ENCODE measurements at places on chromosomes 13 and 19. TPM values are rescaled to one million over a fixed set of nuclear protein-coding genes. Genes with fewer than 3 reads are reported as not detected.

MADCAM1 gene
- 1.1 TPM for total RNA-seq

DNA sequence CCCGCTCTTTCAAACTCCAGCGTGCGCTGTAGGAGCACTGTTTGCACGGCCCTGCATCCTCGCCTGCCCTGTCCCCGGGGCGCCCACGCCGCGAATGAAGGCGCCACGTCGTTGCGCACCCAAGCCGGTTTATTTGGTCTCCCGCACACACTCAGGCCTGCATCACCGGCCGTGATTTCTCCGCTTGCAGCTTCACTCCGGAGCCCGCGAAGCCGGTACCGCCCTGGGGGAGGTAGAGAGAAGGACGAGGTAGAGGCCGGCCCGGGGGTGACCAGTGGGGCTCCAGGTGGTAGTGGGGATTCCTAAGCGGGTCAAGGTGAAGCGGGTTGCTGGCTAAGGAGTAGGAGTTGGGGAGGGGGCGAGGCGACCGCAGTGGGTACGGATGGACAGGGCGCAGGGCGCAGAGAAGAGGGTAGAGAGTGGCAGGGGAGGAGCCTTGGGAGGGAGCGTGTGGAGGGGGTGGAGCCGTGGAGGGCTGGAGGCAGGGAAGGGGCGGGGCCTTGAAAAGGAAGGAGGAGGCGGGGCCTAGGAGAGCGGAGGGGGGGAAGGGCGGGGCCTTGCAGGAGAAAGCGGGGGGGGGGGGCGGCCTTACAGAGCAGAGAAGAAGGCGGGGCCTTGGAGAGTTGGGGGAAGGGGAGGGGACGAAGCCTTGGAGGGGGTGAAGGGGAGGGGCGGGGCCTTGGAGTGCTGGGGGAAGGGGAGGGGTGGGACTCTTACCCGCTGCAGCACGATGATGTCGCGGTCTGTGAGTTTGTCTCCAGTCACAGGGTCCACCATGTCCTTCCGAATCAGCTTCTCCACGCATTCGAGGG, 24.6 kb downstream of the NOSIP start:
- DNase-seq: no peak

DNA sequence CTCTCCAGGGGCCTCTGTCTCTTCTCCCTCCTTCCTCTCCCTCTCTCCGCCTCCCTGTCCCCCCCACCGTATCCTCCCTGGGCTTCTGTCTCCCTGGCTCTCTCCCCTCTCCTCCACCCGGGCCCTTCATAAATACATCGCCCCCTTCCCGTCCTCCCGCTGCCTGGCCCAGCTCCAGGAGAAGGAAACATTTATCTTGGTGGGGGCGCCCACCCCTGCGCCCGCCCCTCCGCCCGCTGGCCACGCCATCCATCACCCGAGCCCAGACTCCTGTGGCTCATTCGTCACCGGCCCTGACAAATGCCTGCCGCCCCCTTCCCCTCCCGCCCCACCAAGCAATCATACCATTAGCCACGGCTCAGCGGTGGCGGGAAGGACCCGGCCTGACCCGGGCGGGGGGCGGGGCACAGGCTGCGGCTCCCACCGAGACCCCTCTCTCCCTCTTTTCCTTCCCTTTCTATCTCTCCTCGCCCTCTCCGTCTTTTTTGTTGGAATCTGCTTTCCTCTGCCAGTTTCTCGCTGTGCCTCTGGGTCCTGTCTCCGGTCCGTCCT, 2.6 kb upstream of the MEIS3 start:
- peak; percentile 47 for DNase-seq

DNA sequence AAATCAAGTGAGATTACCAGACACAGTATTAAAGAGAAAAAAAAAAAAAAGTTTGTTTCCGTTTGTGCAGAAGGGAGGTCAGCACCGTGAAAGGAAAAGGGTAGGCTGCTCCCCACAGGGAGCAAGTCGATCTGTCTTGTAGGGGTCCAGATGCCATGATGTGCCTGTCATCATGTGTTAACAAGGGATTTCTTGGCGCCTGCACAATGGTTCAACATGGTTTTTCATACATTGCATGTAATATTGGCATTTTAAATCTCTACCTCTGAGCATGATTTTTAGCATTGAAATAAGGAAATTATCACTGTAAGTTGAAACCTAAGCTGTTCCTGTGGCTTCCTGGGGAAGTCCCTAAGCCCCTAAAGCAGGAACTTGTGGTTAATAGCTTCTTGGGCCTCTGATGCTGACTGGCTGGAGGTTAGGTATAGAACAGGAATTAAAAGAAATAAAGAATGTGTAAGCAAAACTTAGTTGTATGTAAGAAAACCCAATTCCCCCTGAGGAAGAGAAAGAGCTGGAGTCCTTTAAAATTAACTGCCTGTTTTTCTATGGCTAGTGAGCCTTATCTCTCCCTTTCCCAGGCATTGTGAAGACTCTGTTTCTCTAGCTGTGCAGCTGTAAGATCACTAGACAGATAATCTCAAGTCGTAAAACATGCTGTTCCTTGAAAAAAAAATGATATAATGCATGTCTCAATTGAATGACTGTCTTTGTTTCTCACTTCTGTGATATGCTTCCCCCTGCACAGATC, 7.4 kb upstream of the FCGBP start:
- no peak for DNase-seq

BEST2 gene
- total RNA-seq: not detected

OR4F17 gene
- total RNA-seq: not detected

DNA sequence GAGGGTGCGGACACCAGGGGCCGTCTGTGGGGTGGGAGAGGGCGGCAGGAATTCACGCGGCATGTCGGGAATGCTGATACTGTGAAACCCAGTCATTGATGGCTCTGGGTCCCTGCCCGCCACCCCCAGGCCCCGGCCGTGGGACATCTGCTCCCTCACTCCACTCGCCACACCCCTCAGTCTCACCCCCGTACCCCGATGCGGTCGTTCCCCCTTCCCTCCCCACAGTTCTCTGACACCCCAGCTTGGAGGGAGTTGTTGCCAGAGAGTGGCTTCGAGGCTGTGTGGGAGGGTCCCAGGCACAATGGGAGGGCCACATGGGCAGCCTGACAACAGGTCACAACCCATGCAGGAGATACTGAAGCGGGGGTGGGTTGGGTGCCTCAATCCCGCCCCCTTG, 1.8 kb downstream of the MAG start:
- no peak for DNase-seq

PBX4 gene
- 12.8 TPM for total RNA-seq

DNA sequence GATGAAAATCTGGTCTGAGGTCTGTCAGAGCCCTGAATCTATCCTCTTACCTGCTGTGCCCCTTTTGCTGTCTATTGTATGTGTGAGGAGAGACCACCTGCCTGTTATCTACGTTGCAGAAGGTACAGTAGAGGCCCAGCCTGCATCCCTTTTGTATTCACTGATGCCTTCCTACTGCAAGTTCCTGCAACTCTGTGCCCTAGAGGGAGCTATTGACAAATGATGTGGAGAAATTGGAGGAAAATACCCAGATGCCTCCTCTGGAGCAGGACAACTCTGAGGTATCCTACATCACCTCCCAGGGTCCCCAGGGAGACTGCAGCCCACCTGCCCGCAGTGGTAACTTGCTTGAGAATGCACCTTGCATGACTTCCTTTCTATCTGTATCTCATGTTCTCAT, 33.7 kb downstream of the SIAH3 start:
- no peak for DNase-seq

DNA sequence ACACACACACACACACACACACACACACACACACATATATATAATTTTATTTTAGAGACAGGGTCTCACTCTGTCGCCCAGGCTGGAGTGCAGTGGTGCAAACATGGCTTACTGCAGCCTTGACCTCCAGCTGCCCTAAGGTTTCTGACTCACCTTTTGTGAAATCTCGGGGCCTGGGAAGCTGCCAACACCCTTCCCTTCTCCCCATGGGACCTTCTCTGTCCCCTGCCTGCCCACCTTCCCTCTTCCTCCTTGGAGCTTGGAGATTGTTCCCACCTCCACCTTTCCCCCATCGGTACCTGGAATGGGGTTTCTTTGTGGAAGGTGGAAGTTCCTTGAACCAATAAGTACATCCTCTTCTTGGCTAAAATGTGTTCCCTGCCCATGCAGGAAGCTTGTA, 6.3 kb downstream of the ARRDC5 start:
- no peak for DNase-seq

GRCh38 chr19:49224879-49225278, 67.3 kb downstream of the TRPM4 start:
- no peak for DNase-seq

GRCh38 chr19:38079926-38080380, 144.1 kb downstream of the DPF1 start:
- no peak for DNase-seq

DNA sequence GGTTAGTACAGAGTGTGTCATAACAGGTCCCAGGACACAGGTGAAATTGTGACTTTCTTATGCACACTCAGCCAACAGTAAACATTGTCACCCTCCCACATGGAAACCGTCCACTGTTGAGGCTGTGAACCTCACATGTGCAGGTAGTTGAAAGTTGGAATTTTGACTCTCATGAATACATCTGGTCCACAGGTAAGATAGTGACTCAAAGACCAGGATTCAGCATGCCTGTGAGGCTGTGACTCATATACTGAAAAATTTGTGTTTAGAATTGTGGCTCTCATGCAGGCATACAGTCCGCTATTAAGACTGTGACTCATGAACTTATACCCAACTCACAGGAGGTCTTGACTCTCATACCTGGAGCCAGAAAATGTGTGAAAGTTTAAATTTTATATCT, 67.8 kb downstream of the ZNF728 start:
- DNase-seq: no peak

DNA sequence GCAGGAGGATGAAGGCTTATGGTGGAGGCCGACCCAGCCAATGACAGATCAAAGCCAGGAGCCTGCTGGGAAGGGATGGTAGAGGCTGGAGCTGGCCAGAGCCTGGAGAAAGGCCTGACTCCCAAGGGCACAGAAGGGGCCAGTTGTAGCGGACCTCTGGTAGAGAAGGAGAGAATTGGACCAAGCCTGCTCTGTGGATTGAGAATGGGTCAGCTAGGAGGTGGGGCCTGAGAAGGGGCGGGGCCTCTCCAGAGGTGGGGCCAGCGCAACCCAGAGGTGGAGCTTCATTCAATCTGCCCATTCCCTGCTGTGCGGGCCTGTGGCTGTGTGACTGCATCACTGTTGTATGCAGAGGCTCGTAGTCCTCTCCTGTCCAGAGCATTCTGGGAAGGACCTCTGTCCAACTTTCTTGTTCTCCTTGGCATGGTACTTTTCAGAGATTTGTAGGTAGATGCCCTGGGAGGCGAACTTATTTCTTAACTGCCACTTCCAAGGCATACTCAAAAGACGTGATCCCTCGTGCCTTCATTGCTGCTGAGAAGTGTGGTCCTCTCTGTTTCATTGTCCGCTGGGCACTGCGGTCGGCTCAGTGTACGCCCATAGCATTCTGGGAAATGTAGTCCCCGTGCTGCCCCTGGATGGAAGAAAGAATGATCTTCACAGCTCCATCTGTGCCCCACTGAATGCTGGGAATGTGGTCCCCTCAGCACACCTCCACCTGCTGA, 6.7 kb downstream of the GRIN2D start:
- no peak for DNase-seq

LENG9 gene
- total RNA-seq: 5.5 TPM

NCAN gene
- total RNA-seq: 0.02 TPM

LILRB2 gene
- total RNA-seq: not detected

DNA sequence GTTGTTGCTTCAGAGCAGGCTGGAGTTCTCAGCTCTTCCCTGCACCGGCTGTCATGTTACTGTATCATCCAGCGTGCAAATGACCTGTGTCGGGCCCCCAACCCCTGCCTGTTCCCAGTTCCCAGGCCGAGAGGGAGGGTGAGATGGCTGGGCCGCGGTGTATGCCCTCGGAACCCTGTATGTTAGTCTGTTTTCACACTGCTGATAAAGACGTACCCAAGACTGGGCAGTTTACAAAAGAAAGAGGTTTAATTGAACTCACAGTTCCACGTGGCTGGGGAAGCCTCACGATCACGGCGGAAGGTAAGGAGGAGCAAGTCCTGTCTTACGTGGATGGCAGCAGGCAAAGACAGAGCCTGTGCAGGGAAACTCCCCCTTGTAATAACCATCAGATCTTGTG, 10.9 kb downstream of the TMEM255B start:
- no peak for DNase-seq

GRCh38 chr19:19538785-19539166, 711 bp downstream of the CILP2 start:
- DNase-seq: no peak

- no peak for DNase-seq
Observed at GRCh38 chr19:40366697-40367561, 18.4 kb downstream of the PLD3 start.

GRCh38 chr13:22061371-22061805, 390.5 kb downstream of the FGF9 start:
- DNase-seq: no peak

GRCh38 chr13:89822467-89822866, 1525.0 kb upstream of the MIR17HG start:
- no peak for DNase-seq
